Stimulated activated naive CD8-positive, alpha-beta T cell treated with anti-CD3 and anti-CD28 coated beads, Interleukin-15, Interleukin-2, amounts not matched to agents 100 U/mL and 50 U/mL, for 24 hours (primary cell): ENCODE measurements at places on chromosomes 7 and 10.

GRCh38 chr10:95467162-95467599 lies 94.0 kb downstream of the SORBS1 start:
- DNase-seq = no peak

DNA sequence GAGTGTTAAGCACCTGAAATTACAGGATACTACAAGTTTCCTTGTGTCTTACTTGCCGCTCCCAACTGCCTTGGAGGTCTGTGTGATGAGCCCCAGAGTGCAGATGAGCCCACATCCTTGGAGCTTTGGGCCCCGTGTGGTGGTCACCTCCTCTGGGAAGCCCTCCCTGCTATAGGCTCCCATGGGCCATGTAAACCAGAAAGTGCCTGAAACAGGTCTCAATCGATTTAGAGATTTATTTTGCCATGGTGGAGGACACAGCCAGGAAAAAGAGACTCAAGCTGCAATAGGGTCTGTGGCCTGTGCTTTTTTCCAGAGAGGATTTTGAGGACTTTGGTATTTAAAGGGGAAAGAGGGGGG lies 89.4 kb upstream of the KCTD7 start:
- DNase-seq = no peak

DNA sequence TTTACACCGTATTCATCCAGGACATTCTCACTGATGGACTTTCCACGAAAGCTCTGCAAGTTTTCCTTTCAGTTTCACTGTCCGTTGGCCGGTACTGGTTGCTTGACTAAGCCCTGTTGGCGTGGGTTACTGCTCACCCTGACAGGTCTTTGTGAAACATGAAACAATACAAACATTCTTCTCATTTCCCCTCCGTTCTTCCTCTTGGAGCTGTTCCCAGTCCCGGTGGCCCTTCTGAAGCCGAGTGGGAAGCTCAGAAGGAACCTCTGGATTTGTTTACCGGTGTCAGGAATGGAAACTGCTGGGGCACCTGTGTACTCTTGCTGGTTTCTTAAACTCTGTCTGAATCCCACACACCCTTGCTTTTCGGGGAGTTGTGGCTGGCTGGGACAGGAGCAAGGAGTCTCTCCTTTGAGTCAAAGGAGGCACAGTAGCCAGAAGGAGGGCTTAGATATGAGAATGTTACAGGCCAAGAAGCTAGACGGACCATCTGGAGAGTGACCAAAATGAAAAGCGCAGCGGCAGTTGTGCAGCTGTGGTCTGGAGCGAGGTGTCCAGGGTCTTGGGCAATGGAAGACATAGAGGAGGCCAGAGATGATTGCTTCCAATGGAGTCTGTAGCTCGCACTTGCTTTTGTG lies 45.7 kb downstream of the LYZL2 start:
- DNase-seq = no peak

DNA sequence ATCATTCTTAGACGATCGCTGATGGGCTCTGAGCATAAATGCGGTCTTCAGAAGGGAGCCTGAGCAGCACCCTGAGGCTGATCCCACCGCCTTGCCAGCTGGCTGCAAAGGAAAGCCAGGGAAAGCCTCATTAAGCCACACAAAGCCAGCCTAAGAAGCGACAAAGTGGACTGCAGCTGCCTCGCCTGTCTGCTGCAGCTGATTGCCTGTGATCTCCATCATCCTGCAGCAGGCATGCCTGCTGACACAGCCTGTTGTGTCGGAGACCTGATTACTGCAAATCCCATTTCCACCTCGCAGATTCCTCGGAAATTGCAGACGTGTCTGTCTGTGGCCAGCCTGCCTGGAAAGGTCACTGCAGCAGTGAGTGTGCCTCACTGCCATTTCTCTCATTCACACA lies 1087.0 kb upstream of the AUTS2 start:
- no peak for DNase-seq

DNA sequence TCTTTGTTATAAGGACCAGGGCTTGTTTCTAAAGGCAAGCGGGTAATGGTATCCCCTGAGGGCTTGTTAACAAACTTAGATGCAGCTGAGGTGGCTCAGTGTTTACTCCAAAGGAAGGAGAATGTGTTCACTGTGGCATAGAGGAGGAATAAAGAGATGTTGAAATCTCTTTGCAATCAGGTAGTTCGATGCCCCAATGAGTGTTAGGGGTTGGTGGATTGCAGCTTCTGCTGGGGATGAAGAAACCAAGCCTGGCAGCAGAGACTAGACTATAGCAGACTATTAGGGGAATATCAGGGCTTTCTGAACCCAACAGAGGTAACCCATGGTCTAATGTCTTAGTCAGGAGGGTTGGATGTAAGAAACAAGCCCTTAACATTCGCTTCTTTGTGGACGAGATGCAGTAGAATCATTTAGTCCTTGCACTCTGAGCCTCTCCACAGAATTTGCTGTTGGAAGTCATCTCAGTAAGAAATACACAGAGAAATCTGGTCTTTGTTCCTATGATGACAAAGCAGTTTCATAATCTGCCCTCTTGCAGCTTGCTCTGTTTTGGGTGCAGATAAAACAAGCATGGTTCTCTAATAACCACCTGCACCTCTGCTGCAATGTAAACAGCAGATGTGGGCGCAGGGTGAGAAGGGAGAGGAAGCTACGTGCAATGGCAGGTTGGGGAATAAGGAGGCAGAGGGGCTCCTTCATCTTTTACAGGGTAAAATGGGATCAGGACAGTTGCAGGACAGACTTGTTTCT lies 108.6 kb downstream of the NRF1 start:
- DNase-seq = no peak

GRCh38 chr7:90461219-90461618 lies 8.2 kb upstream of the PTTG1IP2 start:
- DNase-seq = no peak

DNA sequence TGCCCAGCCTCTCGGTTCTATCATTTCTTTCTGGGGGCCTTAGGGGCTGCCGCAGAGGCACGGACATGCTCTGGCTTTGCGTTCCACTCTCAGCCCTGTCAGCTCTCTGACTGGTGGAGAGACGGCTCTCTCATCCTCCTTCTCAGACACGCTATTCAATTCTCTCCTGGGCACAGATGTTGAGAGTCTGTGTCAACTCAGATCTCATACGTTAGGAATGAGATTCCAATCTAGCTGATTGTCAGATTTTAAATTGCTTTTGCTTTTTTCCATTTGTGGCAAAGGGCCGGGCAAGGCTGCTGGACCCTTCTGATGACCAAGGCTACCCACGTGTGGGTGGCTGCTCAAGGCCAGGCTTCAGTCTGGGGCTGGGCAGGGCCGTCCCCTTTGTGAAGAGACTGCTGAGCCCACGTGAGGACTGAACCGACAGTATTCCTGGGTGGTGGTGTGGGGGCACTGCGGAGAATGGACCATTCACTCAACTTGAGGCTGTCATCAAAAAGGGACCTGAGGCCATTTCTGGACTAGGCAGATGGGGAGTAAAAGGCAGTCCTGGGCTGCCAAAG lies 71.5 kb downstream of the CLEC2L start:
- no peak for DNase-seq

GRCh38 chr10:101331956-101332355 lies 22.0 kb upstream of the BTRC start:
- no peak for DNase-seq

- peak; percentile 66 for DNase-seq
Measured at GRCh38 chr7:77331938-77332695, 84.0 kb downstream of the GSAP start.

DNA sequence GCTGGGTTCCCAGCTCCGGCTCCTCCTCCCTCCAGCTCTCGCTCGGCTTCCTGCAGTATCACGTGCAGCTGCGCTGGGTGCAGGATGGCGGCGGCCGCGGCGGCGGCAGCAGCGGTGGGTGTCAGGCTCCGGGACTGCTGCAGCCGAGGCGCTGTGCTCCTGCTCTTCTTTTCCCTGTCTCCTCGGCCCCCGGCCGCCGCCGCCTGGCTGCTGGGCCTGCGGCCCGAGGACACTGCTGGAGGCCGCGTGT lies at the start of gene CNNM1:
CNNM1 (plus strand) TSS at position 53 of the 250 bp plus-strand sequence; CDS start at position 85, 32 bp downstream.
- DNase-seq = peak; percentile 43

- DNase-seq = no peak
Measured at GRCh38 chr7:104960741-104961448, 53.1 kb upstream of the KMT2E start.

GRCh38 chr10:44947371-44948152 lies 12.0 kb upstream of the RASSF4 start:
- DNase-seq = no peak

DNA sequence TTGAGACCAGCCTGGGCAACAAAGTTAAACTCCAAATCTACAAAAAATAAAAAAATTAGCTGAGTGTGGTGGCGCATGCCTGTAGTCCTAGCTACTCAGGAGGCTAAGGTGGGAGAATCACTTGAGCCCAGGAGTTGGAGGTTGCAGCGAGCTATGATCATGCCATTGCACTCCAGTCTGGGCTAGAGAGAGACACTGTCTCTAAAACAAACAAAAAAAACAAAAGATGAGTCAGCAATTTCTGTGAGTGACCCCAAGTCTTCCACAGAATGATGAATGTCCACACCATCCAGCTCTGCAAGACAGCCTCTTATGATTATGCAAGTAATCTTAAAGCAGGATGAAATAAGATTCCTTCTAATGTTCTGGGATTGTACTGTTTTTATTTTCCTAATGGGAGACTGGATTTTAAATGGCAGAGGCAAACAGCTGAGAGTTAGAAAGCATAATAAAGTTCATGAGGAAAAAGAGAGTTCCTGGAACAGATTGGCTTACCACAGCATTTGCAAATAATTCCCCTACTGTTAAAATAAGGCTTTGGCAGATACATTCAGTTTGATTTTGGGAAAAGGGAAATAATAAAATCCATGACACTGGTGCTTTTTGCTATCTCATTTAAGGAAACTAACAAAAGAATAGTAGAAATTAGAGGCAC lies 18.9 kb upstream of the PRKAR2B start:
- no peak for DNase-seq

GRCh38 chr10:57786850-57787750 lies 480.6 kb downstream of the IPMK start:
- no peak for DNase-seq

DNA sequence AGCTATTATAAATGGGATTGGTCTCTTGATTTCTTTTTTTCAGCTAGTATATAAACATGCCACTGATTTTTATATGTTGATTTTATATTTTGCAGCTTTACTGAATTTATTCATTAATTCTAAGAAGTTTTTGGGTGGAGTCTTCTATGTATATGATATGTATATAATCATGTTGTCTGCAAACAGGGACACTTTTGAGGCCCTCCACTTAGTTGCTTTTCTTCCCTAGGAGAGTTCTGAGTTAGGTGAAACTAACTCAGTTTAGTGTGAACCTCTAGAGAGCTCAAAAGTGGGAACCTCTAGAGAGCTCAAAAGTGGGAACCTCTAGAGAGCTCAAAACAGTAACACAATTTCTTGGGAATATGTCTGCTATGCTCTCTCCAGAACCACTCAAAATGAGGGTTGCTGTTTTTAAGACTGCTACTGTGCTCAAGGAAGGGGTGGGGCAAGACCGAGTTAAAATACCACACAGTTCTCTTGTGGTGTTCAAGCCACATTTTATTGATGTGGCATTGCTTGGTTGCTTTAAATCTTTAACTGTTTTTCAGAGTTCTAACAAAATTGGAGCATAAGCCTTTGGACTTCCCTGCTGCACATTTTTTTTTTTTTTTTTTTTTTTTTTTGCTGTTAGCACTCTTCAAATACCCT lies 13.2 kb downstream of the CCDC7 start:
- no peak for DNase-seq

DNA sequence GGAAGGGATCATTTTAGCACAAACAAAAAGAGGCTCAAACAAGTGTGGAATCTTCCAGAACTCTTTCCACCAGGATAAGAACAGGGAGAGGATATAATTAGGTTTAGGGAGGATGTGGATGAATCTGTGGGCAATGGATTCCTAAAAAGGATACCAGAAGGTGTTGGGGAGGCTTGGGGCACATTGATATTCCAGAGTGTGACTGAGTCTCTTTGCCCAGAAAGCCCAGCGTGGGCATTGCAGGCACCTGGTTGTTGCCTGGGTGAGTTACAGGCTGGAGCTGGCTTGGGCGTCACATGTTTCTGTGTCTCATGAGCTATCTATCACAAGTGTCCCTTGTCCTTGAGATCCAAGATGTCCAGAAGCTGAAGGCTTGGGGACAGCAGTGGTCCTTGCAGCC lies 3.3 kb downstream of the COL26A1 start:
- no peak for DNase-seq

GRCh38 chr7:28298870-28299518 lies 113.3 kb upstream of the CREB5 start:
- no peak for DNase-seq

DNA sequence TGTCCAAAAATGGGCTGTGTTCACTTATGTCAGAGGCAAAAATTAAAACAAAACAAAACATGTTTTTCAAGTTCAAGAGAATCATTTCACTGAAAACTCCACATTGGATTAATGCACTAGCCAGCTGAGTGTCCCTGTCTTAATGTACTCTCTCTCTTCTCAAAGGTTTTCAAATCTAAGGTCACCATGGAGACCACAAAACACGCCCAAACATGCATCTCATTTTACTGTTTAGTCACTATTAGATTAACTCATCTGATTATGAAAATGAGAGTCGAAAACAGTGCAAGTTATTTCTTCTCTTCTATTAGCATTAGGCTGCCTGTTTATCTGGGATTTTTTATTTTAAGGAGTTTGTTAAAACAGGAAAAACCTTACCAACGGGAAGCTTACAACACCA lies 70.8 kb upstream of the ASAH2 start:
- no peak for DNase-seq

- DNase-seq = no peak
Measured at GRCh38 chr10:76398043-76398710, 966.8 kb downstream of the LRMDA start.

DNA sequence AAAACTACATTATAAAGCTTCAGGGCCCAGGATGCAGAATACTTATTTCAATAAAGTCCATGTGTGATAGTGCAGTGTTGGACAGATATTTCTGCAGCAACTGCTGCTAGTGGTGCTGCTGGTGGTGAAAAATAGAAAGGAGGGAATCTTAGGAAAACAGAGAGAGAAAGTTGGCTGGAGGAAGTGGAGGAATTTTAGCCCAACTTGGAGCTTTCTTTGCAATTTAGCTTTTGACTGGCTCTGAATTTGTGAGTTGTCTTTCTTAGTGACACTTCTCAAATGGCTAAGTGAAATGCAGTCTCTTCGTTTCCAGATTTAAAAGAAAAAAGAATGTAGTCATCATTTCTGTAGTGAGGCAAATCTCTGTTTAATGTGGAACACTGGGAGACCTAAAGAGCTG lies 45.4 kb downstream of the GPR158 start:
- no peak for DNase-seq

GRCh38 chr7:73308074-73308664 lies 457 bp downstream of the NSUN5 start:
- DNase-seq = no peak

- no peak for DNase-seq
Measured at GRCh38 chr7:137862358-137862757, 15.6 kb upstream of the DGKI start.

DNA sequence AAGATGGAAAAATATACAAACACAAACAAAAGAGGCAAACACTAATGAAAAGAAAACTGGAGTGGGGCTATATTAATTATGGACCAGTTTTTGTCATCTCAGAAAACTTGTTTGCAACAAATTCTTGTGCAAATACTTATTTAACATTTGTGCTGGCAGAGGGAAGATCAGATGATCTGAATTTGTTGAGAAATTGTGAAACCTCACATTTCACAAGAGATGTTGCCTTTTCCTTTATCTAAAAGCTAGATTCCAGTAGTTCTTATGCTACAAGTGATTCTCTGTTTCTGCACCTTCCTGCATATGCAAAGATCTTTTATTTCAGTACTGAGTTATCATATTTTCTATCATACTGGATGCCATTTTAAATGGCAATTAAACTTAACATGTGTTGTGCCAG lies 320.7 kb downstream of the SUGCT start:
- no peak for DNase-seq

- no peak for DNase-seq
Measured at GRCh38 chr10:49176310-49177268, 11.6 kb downstream of the TMEM273 start.

- no peak for DNase-seq
Measured at GRCh38 chr7:17105701-17106100, 192.8 kb upstream of the AHR start.
